Smooth muscle cell of the brain vasculature (primary cell): ENCODE measurements at places on chromosomes 6 and 20.

GRCh38 chr6:3748208-3749066 lies 3.1 kb downstream of the PXDC1 start:
- no peak for DNase-seq

GRCh38 chr6:139364302-139364981 lies 10.0 kb downstream of the CITED2 start:
- DNase-seq: no peak

DNA sequence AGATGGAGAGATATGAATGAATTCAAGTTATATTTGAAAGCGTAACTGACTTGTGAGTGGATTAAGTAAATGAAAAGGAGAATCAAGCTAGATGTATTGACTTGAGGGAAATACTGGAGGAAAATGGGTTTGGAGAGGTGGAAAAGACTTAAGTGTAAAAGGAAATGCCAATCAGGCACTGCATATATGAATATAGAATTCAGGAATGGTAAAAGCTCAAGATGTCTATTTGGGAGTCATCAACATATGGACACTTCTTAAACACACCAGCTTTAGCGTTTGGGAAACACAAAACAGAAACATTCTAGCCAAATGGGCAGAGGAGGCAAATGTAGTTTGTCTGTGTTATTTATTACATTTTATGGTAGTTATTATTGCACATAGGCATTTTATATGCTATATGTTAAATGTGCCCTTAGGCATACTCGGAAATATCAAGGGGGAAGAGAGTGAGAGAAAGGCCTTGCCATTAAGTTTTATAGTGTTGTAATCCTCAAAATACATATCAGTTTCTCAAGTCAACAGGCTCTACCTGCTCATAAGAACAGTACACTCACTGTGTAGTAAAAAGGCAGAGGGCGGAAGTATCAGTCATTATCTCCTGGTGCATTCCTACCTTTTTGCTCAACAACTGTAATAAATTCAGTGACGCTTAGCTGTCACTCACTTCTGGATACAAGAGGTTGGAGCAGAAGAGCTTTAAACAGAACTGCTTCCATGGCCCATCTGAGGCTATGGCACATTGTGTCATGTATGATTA lies 33.7 kb upstream of the ME1 start:
- DNase-seq: no peak

DNA sequence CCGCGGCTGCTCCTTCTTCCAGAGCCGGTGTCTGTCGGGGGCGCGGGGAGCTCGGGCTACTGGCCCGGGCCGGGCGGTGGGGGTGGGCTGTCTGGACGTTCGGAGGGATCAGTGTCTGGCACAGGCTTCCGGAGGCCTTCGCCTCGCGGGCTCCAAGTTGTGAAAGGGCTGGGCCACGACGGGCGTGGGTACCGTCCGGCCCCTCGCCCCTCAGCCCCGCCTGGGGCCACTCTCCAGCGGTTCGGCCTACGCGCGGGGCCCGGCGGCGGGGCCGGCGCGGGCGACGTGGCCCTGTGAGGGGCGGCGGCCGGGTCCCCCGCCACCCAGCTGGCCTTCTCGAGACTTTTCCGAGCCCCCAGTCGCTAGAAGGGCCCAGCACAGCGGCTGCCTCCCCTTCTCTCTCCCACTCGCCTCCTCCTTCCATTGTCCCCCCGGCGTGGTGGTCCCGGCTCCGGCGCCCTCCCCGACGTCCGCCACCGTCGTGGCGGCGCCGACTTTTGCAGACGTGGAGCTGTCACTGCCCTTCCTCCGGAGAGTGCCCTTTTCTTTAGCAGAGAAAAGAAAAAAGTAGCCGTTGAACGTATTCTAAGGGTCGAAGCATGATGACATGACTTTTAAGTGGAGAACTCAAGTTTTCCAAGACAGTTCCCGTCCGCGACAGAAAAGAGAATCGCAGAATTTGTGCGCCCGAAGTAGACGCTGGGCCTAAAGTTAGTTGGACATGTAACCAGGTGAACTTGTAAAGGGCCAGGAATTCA lies 571 bp downstream of the ITCH start:
- no peak for DNase-seq

DNA sequence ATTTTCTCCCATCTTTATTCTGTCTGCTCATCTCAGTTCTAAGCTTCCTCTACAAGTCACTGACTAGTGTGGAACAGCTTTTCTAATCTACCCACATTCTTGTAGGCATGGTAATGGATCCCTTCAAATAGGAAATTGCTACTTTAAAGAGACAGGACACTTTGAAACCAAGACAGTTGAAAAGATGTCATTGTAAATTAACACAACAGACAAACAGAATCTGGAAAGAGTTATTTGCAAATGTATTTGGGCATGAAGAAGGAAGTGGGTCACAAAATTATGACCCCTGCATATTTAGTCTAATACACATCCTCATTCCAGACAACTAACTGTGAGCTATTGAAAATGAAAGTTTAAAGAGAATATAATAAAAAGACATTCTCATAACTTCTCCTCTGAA lies 298.2 kb upstream of the MARCKS start:
- DNase-seq: no peak

GRCh38 chr6:113734982-113735381 lies 122.2 kb upstream of the MARCKS start:
- DNase-seq: no peak

- DNase-seq: no peak
Measured at GRCh38 chr6:24856901-24857670, 58.4 kb upstream of the ARMH2 start.

DNA sequence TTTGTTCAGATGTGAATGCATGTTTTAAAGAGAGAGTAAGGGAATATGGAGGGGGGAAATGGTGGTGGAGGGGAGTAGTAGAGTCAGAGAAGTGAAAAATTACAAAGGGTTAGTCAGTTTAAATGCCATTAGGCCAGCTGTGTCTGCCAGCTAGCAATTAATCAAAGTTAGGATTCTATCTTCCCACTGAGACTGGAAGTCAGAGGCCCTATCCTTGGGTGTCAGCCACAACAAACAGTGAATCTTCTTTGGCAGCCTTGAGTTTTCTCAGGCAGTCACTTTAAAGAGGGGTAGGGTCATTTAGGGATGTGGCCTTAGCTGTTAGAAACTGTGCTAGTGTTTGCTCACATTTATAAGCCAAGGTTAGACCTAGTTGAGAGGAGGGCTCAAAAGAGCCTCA lies 120.5 kb upstream of the BTBD3 start:
- DNase-seq: no peak

DNA sequence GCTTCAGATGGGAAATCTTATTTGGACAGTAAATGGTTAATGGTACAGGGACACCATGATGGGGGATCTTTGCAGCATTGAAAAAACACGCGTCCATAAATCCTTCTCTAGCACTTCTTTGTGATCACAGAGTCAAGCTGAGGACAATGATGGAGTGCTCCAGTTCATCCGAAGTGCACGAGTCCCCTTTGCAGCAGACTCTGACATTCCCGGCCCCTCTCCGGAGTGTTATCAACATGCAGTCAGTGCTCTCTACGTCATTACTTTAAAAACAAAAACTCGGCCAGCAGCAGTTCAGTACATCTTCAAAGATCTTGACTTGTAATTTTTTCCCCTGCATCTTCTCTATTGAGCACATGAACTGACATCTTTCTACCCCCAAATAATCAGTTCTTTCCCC lies 185.5 kb upstream of the AKAP12 start:
- no peak for DNase-seq

DNA sequence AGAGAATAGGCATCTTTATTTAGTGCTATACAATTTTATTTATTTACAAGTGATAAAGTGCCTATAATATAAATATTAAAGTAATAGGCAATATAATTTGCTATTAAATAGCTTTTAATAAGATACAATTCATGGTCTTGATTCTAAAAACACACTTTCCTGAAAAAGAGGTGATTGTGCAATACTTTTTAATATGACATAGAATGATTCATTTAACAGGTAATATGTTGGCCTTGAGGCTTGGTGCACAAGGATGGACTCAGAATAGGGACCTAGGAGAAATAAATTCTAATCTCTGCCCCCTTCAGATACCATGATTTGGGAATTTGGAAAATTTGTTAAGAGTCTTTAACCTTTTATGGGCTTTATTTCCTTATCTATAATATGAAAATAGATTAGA lies 149.9 kb upstream of the FUT9 start:
- no peak for DNase-seq

GRCh38 chr6:140027219-140027618 lies 652.8 kb upstream of the CITED2 start:
- DNase-seq: no peak
